Fibroblast of villous mesenchyme (primary cell): ENCODE measurements at places on chromosomes 1 and 21. TPM values are rescaled to one million over a fixed set of nuclear protein-coding genes. Genes with fewer than 3 reads are reported as not detected.

DNA sequence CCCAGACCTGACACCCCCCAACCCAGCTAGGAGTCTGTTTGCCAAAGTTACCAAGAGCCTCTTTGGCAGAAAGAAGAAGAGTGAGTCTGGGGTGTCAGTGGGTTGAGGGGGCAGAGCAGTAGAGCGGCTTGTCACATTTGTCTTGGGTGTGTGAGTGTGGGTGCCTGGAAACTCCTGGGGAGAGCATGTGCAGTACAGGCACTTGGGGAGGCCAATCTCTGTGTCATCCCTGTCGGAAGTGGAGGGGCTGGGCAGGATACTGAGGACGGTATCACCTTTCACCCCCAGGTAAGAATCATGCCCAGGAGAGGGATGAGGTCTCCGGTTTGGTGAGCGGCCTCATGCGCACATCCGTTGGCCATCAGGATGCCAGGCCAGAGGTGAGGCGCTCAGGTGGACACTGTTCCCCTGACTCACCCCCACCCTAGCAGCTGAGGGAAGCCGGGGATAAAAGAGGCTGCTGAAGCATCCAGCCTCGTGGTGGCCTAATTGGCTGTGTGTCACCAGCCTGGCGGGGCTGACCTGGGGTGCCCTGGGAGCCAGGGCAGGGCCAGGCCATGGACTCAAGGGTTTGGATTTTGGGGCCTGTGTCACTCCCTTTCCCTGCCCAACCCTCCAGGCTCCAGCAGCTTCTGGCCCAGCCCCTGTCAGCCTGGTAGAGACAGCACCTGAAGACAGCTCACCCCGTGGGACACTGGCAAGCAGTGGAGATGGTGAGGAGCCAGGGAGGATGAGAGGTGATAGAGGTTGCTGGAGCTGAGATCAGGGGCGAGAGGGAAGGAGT lies 3.3 kb downstream of the PLK3 start:
- DNase-seq, result no peak

DNA sequence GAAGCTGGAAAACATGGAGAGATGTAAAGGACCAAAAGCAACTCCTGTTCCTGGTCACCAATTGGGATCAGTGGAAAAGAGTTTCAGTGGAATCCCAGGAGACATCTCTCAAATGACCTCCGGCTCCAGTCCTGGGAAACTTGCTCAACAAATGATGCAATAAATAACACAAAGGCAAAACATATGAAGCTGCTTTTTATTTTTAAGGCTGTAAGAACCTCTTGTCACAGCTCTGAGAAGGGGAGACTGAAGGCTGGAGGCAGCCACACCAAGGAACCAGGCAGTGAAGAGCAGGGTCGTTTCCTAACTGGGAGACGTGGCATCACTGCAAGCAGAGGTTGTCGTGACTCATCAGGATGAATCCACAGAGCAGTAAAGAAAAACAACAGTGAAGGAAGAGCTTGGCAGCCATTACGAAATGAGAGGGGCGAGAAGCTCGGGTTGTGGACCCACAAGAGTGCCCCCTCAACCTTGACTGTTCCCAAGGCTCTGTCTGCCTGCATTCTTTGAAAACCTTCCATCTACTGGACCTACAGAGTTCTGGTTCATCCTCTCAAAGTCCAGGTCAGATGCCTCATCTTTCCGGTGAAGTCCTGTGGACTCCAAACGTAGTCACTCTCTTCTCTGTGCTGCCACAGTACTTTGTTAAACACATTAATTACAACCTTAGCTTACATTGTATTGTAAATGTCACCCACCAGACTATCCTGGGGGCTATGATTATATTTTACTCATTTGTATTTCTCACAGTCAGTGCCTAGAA lies 32.1 kb downstream of the JAK1 start:
- DNase-seq, result peak; percentile 91

GRCh38 chr21:39611551-39612190 lies 1.1 kb upstream of the B3GALT5 start:
- DNase-seq, result no peak

DNA sequence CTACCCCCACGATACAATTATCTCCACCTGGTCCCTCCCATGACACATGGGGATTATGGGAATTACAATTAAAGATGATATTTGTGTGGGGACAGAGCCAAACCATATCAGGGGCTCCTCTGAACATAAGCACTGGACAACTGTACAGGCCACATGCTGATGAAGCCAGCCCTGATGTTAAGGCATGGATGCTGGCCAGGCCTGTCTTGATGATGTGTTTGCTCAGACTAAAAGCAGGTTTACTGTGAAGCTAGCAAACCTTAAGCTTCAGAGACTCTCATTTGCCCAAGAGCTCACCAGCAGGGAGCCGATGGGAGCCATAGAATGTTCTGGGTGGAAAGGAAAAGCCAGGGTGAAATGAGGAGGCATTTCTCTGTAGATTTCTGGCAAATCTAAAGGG lies 135.3 kb upstream of the KCNK1 start:
- no peak for DNase-seq

GRCh38 chr1:55194851-55195250 lies 20.3 kb downstream of the USP24 start:
- no peak for DNase-seq

DNA sequence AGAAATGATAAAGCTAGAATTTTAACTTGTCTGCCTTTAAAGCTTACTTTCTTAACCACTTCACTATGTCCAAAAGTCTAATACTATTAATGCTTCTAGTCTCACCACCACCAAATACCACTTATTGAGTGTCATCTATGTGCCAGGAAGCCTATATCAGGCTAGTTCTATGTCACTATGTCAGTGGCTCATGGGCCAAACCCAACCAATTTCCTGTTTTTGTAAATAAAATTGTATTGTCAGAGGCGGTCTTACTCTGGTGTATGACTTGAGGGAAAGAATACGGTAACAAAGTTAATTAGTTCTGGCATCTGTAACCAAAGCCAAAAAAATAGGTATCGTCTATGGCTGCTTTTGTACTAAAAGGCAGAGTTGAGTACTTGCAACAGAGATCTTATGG lies 14.8 kb downstream of the F5 start:
- no peak for DNase-seq

GRCh38 chr1:94886361-94886760 lies 40.5 kb downstream of the CNN3 start:
- DNase-seq, result no peak

- peak; percentile 73 for DNase-seq
Measured at GRCh38 chr1:171188388-171189266, 3.5 kb downstream of the FMO2 start.

DNA sequence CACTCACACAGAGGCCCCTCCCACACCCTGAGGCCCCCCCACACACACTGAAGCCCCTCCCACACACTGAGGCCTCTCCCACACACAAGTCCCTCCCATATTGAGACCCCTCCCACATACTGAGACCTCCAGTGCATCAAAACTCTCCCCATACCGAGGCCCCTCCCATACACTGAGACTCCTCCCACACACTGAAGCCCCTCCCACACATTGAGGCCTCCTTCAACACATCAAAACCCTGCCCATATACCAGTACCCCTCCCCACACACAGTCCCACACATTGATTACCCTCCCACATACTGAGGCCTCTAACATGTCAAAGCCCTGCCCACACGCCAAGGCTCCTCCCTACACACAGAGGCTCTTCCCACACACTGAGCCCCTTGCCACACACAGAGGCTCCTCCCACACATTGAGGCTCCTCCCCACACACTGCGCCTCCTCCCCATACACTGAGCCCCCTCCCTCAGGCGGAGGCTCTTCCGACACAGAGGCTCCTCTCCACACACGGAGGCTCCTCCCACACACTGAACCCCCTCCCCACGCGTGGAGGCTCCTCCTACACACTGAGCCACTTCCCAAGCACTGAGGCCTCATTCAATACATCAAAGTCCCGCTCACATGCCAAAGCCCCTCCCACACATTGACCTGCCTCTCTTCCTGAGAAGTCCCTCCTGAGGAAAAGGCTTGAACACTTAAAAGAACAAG lies 392.3 kb downstream of the CAMTA1 start:
- no peak for DNase-seq

DNA sequence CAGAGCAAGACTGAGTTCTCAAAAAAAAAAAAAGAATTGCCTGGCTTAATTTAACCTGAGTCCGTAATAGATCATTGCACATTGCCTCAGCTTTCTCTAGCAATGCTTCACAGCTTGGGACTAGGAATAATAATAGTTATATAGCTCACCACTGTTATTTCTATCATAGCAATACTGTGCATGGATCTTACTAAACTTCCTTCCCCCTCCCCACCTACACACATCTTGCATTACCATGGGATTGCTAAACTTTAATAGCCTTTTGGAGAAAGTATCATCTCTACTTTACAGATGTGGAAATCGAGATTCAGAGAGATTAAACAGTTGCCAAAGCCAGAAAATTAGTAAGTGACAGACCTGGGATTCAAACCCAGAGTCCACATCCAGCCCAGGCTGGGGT lies 99.4 kb downstream of the ATP5PO start:
- no peak for DNase-seq

- DNase-seq, result peak; percentile 10
Measured at GRCh38 chr1:58249737-58250586, 296.6 kb downstream of the OMA1 start.

DNA sequence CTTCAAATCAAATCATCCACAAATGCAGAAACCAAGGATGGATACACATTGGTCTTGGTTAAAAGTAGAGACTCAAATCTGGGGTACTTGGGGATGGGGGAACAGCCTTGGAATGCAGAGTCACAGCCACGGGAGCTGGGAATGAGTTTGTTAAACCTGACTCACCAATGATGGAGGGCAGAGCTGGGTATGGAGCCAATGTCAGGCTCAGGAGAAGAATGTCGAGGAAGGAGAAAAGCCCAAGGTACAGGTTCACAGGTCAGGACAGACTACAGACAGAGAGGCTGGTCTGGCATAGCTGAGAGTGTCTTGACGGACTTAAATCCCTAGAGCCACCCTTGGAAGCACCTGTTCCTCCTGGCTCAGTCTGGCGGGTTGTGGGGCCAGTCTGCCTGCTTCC lies 237.6 kb downstream of the NTNG1 start:
- DNase-seq, result no peak

- DNase-seq, result no peak
Measured at GRCh38 chr1:162951553-162952315, 90.8 kb upstream of the CCDC190 start.

- no peak for DNase-seq
Measured at GRCh38 chr21:43939443-43940328, 72.4 kb upstream of the TRAPPC10 start.

DNA sequence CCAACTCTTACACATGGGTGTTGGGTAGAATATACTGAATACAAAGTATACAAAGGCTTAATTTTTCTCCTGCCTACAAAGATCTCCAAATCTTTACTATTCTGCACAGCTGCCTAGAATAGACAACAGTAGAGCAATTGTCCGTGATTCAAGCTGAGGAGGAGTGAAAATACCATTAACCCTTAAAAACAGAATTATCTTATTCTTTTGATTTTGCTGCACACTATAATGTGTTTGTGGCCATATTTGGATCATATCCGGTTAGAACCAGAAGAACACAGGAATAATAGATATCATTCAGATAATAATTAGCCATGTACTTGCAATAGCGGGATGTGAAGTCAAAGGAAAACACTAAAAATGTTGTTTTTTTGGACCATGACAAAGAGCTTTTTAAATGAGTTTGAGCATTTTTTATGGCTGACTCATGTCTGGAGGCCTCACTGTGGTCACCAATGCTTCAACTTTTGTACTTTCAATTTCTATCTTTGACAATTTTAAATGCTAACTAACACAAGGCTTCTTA lies 197.6 kb upstream of the FOXD3 start:
- DNase-seq, result peak; percentile 83

GRCh38 chr1:209691237-209691636 lies 13.4 kb upstream of the HSD11B1 start:
- DNase-seq, result no peak

- DNase-seq, result no peak
Measured at GRCh38 chr21:42356650-42357049, 5.9 kb upstream of the TFF2 start.

GRCh38 chr1:234238060-234238459 lies 135.2 kb upstream of the COA6 start:
- DNase-seq, result no peak

- DNase-seq, result no peak
Measured at GRCh38 chr1:218490406-218490922, 145.3 kb downstream of the TGFB2 start.

The PINK1 gene
- 61.3 and 64.4 TPM in 2 replicates for total RNA-seq

The ATP1A4 gene
- not detected in 2 replicates for total RNA-seq

The COL6A1 gene
- 538 and 819 TPM in 2 replicates for total RNA-seq

The ESPN gene
- not detected in 2 replicates for total RNA-seq

The PTPRF gene
- total RNA-seq, result 42.7 and 53.8 TPM in 2 replicates

The CSF3R gene
- total RNA-seq, result 0.32 TPM in 1 of 2 replicates, not detected in the other

The C1orf115 gene
- total RNA-seq, result 3.5 and 4.5 TPM in 2 replicates

The SIM2 gene
- total RNA-seq, result 0.32 TPM in 1 of 2 replicates, not detected in the other

The FCRL5 gene
- not detected in 2 replicates for total RNA-seq

The CLDN17 gene
- total RNA-seq, result not detected in 2 replicates

The EPS8L3 gene
- not detected in 2 replicates for total RNA-seq

The HCRTR1 gene
- under 0.01 TPM in 2 replicates for total RNA-seq

The DMRTA2 gene
- total RNA-seq, result 0.32 and 1.3 TPM in 2 replicates

The STXBP3 gene
- 39.9 and 79.5 TPM in 2 replicates for total RNA-seq
